ENCODE measurements at places on chromosomes 5 and 9.

GRCh38 chr9:77877976-77878375, 153.6 kb downstream of the GNAQ start:
- no peak for DNase-seq

- DNase-seq = no peak
These were observed 225.8 kb downstream of the MLLT3 start for GRCh38 chr9:20396509-20396908.

- no peak for DNase-seq
These were observed 565.5 kb upstream of the DMAC1 start for GRCh38 chr9:8365029-8365428.

DNA sequence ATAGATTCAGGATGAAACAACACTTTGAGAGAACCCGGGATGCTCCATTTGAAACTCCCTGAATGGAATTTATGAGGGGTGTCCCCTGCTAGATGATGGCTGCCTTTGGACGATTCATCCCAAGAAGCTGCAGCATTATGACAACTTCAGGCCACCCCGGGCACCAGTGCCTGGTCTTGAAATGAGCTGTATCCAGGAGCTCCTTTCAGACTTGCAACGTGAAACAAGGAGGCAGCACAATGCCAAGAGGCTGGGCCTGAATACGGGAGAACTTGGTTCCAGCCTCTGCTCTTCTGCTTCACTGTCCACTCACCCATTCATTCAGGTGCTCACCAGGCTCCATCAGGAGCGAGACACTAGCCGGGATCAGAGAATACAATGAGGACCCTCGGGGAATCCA, 78.3 kb downstream of the STK10 start:
- DNase-seq = no peak

DNA sequence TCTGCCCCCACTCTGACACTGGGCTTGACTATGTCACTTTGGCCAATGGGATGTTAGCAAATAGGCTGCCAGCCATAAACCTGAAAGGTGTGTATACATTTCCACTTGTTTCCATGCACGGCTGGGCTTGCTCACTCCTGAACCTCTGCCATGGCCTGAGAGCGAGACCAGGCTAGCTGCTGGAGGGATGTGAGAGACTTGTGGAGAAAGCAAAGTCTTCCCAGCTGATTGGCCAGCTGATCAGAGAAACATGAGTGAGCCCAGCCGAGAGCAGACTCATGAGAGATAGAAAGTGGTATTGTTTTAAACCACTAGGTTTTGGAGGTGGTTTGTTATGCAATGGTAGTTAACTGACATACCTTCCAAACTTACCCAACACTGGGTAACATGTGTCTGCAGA, 13.9 kb downstream of the FAM193B start:
- DNase-seq = no peak

GRCh38 chr9:94853887-94854286, 127.4 kb downstream of the AOPEP start:
- DNase-seq = no peak
